Stimulated activated CD4-positive, alpha-beta T cell treated with anti-CD3 and anti-CD28 coated beads, Interleukin-15, amount 100 ng/mL, for 48 hours (primary cell): ENCODE measurements at places on chromosomes 4 and X.

GRCh38 chr4:85431156-85431555 is 43.8 kb upstream of the ARHGAP24 start:
- no peak for DNase-seq

DNA sequence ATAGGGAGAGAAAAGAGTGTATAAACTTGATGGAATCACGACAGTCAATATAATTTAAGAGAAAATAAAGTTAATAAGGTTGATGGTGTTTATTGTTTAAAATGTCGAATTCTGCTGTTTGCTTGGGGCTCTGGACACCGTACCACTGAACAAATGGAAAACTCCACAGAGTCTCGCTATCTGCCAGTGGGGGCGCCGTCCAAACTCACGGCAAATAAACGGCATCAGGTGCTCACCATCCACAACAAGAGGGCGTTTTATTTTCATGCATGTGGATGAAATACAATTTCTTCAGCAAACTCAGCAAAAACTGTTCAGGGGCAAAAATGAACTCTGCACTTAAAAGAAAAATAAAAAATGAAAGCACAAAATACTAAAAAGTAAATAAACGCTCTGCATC is 46.6 kb upstream of the FAM47C start:
- DNase-seq, result no peak

DNA sequence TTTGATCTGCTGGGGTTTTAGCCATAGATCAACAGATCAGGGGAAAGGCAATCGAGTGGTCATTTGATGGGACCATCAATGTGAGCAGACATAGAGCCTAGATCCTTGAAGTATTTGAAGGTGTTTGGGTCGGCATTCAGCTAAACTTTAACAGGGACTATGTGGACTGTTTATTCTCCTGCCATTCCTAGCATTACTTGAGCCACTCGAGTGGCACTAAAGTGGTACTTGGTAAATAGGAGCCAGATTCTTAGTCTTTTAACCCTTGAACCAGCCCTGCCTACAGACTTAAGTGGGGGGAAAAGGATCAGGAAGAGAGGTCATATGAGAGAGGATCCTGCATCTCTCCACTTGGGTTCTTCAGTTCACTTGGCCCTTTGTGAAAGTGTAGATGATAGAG is 3.8 kb downstream of the MSN start:
- no peak for DNase-seq

GRCh38 chr4:94412658-94413038 is 39.1 kb upstream of the PDLIM5 start:
- DNase-seq, result no peak

DNA sequence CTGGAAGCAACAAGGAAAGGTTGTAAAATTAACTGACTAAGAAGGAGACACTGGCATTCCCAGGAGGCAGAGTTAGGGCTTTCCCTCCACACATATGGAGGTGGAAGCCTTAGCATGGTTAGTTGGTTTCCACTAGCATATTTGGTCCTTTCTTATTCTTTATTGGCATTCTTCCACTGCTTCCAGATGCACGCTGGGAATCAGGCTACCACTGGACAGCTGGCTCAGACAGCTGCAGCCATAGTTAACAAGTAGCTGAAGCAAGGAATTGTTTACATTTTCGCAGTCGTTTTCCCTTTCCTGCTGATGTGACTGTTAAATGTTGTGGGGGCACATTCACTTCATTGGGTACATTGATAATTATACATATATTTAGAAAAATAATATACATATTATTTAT is 169.2 kb downstream of the GRIA2 start:
- DNase-seq, result no peak

DNA sequence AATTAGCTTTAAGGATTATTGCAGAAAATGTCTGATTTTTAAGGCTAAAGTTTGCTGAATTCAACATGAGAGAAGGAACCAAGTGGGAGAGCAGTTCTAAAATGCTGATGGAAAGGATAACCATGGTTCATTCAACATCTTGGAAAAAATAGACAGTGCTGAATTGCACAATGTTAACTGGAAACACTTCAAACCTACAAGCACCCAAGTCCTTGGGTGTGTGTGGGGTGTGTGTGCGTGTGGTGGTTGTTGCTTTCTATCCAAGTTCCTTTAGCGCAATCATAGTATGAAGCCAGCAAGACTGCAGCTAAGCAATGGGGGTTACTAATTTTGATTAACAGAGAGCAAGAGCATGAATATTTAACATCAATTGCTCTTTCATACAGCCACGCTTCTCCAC is 29.3 kb upstream of the SCOC start:
- no peak for DNase-seq

- DNase-seq, result no peak
These were observed 19.2 kb downstream of the CC2D2A start for GRCh38 chr4:15488658-15489470.

DNA sequence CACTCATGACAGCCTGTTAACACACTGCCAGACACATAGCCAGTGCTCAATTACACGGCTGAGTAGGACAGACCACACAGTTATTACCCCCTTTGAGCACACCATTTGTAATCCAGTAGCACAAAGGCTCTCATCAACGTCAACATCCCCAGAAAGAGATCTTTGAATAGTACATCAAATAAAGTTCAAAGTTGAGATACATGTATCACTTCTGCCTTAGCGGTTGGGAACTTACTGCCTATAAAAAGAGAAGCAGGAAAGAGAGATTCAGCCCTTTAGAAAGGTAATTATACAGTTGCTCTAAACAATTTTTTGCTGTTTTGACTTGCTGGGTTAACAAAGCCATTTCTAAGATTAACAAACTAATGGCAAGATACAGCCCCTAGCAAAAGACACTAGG is 16.2 kb downstream of the ANXA5 start:
- DNase-seq, result no peak

- no peak for DNase-seq
These were observed 134.7 kb upstream of the USP9X start for GRCh38 chrX:40950546-40950945.

GRCh38 chr4:185101354-185101890 is 41.6 kb upstream of the SLC25A4 start:
- DNase-seq, result no peak

DNA sequence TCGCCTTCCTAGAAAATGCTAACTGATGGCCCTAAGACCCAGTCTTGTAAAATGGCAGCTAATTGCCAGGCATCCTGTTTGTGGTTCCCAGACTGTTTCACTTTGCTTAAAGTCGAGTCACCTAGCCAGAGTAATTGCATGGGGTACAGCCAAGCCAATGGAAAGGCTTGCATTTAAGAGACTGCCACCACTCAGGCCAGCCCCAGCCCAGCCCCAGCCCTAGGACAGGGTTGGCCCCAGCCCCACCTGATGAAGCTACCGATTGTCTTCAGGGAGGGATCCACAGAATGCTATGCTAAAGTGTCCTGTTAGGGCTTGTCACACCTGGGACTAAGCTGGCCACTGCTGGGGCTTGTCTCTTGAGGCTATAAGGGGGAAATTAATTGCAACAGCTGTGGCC is 194.6 kb upstream of the KLF3 start:
- no peak for DNase-seq

DNA sequence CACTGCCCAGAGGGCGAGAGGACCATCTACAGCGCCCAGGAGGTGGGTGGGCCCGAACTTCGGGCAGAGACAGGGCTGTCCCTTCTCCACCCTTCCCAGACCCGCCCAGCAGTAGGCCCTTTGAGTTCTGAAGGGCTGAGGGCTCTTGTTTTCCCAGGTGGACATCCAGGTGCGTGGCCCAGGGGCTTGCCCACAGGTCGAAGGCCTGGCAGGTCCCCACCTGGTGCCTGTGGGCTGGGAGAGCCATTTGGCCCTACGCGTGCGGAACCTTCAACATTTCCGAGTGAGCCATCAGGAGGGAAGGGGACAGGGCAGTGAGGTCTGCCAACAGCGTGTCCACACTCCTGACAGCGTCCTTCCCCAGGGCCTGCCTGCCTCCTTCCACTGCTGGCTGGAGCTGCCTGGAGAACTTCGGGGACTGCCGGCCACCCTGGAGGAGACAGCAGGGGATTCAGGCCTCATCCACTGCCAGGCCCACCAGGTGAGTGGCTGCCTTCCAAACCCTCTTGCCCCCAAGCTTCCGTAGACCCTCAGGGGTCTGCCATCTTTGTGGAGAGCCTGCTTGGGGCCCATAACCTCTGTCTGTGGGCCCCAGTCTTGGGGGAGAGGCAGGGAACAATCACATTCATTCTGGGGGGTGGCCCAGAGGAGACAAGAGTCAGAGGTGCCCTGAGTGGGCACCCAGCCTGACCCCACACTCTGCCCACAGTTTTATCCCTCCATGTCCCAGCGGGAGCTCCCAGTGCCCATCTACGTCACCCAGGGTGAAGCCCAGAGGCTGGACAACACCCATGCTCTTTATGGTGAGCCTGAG is 6.8 kb downstream of the PLXNB3 start:
- no peak for DNase-seq

DNA sequence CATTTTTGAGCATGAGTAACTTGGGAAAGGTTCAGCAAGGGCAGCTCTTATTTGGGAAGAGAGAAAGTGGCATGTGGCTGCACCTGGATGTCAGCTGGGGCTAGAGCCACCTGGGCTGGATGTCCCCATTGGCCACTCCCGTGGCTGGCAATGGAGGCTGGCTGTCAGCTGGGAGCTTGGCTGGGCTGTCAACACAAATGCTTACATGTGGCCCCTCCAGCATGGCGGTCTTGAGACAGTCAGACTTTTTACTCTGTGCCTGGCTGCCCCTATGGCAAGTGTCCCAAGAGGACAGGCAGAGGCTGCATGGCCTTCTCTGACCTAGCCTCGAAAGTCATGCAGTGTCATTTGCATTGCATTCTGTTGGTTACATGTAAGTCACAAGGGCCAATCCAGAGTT is 99.6 kb downstream of the FAM53A start:
- no peak for DNase-seq

DNA sequence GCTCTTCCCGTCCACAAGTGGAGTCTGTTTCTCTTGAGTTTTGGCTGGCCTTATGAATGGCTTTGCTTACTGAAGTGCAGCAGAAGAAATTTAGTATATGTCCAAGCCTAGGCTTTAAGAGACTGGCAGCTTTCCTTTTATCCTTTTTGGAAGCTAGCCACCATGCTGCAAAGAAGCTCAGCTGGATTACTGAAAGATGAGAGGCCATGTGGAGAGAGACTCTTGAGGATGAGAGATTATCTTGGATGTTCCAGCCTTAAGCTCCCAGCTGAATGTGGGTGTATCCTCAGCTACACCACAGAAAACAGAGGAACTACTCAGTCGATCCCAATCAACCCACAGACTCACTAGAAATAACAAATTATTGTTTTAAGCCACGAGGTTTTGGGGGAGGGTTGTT is 12.5 kb downstream of the CCNG2 start:
- DNase-seq, result no peak

DNA sequence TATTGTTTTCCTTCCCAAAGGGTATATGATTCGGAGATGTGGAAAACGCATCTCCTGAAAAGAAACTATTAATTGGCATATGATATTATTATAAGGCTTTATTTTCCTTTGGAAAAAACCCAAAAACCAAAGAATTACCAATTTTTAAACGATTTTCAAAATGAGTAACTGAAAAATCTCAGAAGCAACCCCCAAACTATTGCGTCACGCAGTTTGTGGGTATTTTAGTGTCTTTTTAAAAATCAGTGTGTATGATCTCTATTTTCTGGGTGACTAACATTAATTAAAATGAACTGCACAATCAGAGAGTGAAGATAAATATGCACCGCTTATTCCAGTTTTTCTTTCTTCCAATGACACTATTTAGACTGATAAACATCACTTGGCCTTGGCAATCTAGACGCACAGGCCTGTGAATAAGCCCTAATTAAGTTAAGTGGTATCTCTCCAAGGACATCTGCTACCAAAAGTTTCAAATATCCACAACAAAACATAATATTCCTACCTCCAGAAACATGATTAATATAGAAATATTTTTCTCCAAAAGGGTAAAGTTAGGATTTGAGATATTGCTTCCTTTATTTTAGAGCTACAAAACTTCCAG is 511.5 kb upstream of the FAM241A start:
- no peak for DNase-seq

DNA sequence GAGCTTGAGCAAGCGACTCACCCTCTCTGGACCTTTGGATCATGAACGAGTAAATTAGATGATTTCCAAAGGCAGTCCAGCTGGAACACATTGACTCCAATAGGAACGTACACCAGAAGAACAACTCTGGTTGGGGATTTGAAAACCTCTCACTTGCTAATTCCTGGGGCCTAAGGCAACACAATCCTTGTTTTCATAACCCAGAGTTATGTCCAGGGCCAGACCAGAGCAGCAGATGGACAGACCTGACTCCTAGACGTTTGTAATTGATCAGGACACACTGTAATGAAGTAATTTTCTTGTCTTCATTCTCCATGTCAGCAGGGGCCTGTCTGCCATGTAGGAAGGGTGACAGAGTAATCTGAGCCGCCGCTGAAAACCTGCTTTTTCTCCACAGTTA is 283.9 kb downstream of the IDS start:
- DNase-seq, result no peak

GRCh38 chr4:183118585-183118984 is 19.5 kb downstream of the WWC2 start:
- no peak for DNase-seq

- DNase-seq, result no peak
These were observed 73.5 kb upstream of the FHDC1 start for GRCh38 chr4:152862608-152863007.

DNA sequence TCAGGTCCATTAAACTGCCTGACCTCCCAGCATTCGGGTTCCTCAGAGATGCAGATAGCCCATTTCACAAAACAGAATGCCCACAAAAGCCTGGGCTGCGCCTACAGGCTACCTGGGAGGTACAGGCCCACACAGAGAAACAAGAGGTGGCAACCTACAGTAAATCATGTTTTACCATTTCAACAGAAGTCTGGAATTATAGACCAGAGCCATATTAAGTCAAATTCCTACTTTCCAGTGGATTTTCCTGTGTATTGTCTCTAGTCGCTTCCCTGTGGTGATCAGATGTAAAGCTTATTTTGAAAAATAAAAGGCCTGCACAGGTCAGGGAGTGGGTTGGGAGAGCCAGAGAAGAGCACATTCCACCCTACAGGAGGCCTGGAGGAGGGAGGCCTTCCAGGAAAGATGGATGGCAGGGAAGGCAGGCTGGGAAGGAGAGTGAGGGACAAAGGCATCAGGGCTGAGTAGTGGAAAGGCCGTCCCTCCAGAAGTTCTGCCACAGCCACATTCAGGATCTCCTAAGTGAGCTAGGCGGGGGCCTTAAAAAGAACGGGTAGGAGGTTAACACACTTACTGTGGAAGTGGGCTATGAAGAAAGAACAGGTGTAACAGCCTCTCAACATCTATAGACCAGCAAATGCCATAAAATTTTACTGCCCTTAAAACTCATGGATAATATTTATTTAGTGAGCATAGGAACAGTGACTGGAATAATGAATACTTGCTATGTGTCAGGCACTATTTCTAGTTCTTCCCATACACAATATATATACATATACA is 19.0 kb upstream of the USO1 start:
- DNase-seq, result no peak

GRCh38 chr4:100977746-100978397 is 369.5 kb downstream of the PPP3CA start:
- no peak for DNase-seq

- DNase-seq, result no peak
These were observed 1.2 kb downstream of the CD38 start for GRCh38 chr4:15779306-15779705.
